NCI-H345 (cell line): ENCODE measurements at places on chromosomes 2 and 18.

- DNase-seq = no peak
Measured at GRCh38 chr2:4174796-4175195, 471.4 kb downstream of the DCDC2C start.

DNA sequence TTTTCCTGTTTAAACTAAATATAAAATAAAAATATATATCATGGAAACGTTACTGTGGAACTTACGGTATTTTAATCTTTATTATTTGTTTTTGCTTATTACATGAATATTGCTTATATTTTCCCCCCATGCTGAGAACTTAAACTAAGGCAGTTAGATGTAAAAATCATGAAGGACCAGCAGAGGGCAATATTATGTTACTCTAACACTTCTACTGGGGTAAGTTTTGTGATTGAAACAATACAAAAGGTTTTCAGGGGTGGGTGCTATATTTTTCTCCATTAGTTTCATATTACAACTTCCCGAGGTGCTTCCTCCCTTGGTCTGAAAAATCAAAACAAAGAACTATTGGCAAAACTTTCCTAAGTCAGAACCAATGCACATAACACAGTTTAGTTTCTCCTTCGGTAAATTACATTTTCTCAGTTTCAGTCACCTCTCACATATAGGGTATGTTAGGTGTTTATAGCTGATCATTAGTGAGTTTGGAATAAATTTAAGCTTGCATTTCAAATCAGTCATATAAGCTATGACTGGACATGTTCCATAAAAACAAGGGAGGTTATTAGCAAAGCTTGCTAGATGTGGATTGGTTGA lies 54.8 kb downstream of the ZNF407 start:
- peak; percentile 43 for DNase-seq

DNA sequence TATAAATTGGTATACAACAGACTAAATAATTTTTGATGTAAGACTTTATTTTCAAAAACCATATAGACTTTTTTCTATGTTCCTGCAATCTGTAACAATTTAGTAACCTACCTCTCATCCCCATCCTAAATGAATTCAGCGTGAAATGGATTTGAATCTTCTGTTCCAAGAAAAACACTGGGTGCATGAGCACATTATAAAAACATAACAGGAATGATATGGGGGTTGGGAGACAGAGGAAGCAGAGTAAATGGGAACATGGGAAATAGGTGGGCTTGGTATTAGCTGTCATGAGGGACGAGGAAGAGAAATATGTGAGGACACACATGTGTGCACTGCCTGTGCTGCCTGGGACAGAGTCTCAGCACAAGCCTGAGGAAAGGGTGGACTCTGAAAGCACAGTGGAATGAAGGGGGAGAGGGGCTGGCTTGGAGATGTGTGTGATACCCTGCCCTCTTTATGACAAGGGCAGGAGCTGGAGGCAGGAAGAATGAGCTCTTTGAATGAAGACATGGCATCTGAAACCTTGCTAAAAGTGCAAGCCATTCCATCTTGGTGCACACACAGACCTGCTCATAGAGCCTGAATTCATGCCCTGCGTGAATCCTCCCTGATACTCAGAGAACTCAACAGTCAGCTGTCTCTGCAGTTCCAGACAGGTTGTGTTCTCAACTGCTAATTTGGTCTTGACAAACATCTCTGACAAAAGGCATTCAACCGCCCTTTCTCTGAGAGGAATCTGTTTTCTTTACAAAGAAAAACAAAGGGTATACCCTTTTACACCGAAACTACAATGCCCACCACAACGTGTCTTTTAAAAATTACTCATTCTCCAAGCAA lies 66.6 kb downstream of the EPB41L3 start:
- peak; percentile 71 for DNase-seq

DNA sequence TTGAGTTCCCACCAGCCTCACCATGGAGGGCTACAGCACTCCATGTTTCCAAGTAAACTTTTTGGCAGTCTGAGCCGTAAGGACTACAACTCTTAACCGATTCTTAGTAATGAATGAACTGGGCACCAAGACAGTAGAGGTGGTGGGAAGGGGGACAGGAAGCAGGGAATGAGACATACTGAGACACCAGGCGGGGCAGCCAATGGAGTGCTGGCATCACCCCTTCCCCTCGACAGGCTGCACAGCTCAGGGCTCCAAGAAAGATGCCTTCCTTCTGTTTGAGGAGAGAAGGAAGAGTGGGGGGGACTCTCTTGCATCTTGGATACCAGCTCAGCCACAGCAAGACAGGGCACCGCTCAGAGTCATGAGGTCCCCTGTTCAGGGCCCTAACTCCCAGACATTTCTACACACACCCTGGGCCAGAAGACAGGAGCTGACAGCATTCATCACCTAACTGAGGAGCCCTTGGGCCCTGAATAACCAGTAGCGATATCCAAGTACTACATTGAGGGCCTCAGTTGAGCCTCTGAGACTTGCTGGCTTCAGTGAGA lies 45.2 kb downstream of the USP34 start:
- DNase-seq = no peak

DNA sequence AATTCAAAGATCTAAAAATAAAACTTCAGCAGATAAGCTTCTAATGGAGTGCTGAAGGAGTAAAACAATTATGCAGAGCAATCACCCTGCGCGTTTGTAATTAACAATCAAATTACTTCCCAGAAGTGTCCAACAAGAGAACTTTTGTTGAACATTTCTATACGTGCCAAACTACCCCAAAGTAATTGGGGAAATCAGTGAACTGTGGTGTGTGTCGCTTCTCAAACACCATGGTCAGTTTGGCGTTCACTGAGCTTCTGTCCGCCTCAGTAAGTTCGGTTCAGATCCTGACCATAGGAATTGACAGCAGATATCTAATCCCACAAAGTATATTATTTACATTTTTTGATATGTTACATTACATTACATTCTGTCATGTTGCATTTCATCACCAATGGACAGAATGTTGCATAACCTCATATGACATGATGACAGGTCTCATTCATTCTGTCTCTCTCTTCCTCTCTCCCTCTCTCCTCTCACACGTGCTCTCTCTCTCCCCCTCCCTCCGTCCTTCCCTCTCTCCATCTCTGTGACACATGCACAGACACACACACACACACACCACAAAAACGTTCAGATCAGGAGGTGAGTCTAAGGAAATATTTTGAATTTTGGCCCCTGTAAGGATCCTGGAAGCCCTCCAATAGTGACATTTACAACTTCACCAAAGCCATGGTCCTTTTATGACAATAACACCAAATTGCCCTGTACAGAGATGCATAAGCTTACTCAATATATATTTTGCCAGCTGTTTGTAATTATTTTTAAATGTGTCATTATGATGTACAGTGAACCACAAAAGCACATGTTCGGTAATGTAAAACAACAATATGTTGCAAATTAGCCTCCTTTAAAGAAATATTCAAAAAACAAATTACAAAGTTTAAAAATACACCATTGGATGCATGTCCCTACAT lies 269.2 kb downstream of the FIGN start:
- no peak for DNase-seq

- DNase-seq = no peak
Measured at GRCh38 chr18:857986-858385, 45.9 kb upstream of the YES1 start.

- no peak for DNase-seq
Measured at GRCh38 chr2:129906139-129906860, 73.2 kb upstream of the RAB6C start.

DNA sequence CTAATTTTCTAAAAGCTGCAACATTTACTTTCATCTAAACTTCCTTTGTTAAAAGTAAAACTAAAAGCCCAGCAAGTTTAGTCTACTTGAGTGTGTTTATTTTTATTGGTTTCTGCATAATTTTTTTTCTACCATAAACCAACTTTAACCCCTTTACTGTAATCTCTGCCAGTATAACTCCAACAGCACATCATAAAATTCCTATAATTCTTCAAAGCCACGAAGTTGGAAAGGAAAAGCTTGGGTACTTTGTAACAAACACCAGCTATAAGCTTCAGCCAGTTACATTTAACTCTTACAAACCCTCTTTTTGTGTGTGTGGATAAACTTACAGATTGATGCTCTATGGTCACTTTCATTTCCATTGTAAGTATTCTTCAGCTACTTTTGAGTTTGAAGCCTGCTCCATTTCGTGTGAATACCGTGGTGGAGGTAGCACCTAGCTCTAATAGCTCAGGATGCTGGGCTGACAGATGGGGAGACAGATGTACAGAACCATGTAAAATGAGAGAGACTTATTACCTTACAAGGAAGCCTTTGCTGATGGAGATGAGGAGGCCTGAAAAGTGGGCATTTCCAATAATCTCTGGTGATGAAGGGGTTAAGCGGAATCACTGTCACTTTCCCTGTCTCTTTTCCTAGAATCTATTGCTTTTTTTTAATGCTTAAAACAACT lies 42.5 kb downstream of the ZEB2 start:
- DNase-seq = no peak

GRCh38 chr2:164678631-164679149 lies 57.4 kb upstream of the GRB14 start:
- no peak for DNase-seq

- no peak for DNase-seq
Measured at GRCh38 chr2:109239720-109240119, 110.7 kb downstream of the SH3RF3 start.

GRCh38 chr2:239054921-239055320 lies 207.0 kb downstream of the TWIST2 start:
- no peak for DNase-seq

- no peak for DNase-seq
Measured at GRCh38 chr2:181738563-181738962, 58.2 kb upstream of the NEUROD1 start.

- no peak for DNase-seq
Measured at GRCh38 chr2:19580264-19580663, 221.8 kb upstream of the OSR1 start.

DNA sequence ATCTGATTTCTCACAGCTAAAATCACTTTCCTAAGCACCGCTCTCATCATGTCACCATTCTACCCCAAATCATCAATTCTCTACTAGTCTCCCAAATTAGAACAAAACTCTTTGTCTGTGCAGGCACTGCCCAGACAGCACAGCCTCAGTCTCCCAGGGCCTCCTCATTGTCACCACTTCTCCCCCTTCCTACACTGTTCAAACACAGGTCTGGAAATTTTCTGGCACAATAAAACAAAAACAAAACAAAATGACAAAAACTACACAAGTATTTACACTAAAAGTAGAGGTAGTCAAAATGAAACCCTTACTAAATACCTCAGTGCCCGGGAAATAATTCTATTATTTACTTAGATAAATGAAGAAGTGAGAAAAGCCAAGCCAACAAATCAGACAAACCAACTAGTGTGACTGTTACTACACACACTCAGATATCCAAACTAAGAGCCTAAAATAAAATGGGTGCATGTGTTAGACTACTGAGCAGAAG lies 156.2 kb upstream of the DNMT3A start:
- no peak for DNase-seq

DNA sequence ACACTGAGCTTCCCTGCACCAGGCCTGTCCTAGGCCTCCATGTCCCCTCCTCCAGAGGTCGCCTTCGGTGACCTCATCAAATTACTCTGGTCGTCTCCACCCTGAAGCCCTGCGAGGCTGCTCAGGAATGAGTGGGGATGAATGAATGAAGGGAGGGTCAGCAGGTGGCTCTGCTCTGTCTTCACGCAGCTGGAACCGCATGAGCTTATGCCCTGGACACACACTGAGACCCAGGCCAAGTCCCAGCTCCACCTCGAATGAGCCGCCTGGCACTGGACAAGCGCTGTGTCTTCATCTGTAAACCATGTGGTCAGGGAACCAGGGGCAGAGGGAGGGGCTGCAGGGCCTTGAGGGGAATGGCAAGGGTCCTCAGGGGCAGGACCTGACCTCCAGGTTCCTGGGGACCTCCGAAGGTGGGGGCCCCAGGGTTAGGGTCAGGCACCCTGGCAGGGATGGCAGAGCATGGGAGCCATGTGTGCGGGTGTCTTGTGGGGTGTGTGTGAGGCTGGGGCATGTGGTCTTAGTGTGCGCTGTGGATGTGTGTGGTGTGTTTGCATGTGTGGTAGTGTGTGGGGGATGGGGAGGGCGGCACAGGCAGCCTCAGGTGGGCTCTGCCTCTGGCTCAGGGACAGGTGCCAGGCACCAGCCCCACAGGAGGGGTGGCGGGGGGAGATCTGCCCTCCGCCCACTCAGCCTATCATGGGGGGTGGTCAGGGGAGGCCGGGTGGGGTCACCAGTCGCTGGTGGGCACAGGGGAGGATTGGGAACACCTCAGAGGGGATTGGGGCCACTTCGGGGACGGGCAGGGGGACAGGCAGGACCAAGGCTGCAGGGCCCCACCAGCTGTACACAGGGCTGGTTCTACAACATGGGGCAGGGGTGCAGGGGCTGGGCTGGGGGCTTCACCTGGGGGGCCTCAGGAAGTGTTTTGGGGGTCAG lies 13.9 kb downstream of the ODC1 start:
- no peak for DNase-seq

DNA sequence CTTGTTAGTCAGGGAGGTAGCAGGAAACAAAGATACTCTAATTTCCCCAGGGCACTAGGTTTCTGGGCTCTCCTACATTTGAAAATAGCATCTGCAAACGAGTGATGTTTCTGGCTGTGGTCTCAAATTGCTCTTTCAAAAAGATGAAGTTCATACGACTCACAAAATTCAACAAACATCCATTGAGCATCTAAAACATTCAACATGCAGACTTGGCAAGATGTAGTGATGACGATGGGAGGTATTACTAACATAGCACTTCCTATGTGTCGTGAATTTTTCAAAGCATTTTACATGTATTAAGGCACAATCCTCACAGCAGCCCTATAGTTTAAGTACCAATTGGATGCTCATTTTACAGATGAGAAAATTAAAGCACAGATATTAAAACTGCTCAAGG lies 5.2 kb downstream of the CCBE1 start:
- DNase-seq = no peak

- peak; percentile 29 for DNase-seq
Measured at GRCh38 chr2:68357605-68358337, 7.3 kb upstream of the PLEK start.

- DNase-seq = no peak
Measured at GRCh38 chr2:80256782-80257167, 47.8 kb downstream of the LRRTM1 start.

DNA sequence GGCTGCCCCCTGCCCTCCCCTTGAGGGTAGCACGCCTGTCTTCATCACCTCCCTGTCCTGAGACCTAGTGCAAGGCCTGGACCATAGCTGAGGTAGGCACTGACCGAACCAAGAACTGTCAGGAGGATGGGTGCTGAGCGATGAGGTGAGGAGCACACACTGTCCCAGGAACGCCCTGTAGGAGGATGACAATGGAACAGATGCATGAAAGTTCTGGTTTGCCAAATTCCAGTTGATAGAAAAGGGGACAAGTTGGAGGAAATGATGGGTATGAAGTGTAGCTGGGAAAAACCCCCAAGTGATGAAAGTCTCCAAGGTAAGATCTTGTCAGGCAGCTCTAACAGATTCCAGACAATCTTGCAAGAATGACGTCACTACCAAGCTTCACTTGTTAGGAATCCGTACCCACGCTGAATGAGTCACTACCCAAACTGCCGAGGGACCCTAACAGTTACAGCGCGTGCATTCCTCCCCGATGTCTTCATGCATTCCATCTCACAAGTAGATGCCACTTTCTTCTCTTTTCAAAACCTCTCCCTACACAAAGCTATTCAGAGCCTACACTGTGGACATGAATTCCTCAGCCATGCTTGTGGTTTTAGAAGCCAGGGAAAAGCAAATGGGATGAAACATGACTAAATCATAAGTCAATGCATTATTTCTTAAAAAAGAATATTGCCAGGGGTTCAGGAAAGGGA lies 27.6 kb downstream of the MRPL33 start:
- no peak for DNase-seq

GRCh38 chr2:199160677-199161465 lies 296.9 kb downstream of the SATB2 start:
- no peak for DNase-seq
